ENCODE measurements at places on chromosomes 1 and 21.

GRCh38 chr1:27395441-27396195 lies 3.2 kb downstream of the GPR3 start:
- peak; percentile 79 for DNase-seq

- no peak for DNase-seq
Measured at GRCh38 chr1:183433703-183434102, 15.5 kb upstream of the NMNAT2 start.

DNA sequence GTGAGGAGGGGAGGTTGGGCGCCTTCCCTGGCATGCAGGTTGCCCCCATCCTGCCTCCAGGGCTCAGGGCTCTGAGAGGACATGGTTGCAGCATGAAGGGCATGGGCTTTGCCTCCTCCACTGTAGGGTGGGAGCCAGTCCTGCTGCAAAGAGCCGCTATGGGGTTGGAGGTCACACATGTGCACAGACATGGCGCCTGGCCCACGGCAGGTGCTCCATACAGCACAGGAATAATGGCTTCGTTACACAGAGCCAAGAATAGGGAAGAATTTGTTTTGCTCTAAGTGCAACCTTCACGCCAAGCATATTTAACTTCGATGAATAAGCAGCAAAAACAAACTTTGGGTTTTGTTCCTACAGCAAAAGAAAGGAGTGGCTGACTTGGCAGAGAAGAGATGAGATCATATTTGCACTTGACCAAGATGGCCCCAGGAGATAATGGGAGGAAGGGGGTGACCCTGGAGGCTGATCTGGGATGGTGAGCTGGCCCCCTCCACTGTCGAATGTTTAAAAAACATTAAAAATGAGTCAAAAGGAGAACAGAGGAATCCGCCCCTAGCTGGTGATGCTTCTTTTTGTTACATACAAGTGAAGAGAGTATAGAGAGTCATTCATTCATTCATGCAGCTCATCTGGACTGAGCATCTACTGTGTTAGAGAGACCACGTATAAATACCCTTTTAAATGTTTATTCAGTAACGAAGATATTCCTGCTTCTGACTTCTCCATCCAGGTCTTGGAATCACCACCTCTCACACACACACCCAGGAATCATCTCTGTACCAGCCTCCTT lies 12.4 kb upstream of the C2CD2 start:
- no peak for DNase-seq

- no peak for DNase-seq
Measured at GRCh38 chr1:38113159-38113666, 66.6 kb upstream of the POU3F1 start.
